ENCODE measurements at places on chromosomes 12 and 14.

- no peak for DNase-seq
Measured at GRCh38 chr12:65022960-65023359, 98.1 kb downstream of the WIF1 start.

- DNase-seq, result no peak
Measured at GRCh38 chr12:68821357-68822188, 13.6 kb downstream of the MDM2 start.

- no peak for DNase-seq
Measured at GRCh38 chr14:40269436-40269835, 837.2 kb upstream of the FBXO33 start.

- no peak for DNase-seq
Measured at GRCh38 chr12:3284405-3284804, 206.6 kb upstream of the PRMT8 start.

GRCh38 chr12:75360920-75361319 is 26.4 kb downstream of the GLIPR1L1 start:
- DNase-seq, result no peak

DNA sequence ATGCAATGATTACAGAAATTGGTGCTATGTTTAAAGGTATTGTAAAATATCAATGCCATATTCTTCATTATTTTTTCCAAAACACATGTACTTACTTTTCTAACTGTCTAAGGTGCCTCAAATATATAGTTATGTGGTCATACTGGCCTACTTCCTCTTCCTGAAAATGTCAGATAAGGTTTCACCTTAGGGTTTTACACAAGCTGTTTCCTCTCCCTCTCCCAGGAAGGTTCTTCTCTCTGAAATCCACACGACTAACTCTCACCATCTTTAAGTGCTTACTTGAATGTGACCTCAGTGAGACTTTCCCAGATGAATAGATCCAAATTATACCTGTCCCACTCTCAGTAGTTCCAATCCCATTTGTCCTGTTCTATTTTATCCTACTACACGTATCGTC is 11.6 kb upstream of the CLEC4D start:
- DNase-seq, result no peak

- no peak for DNase-seq
Measured at GRCh38 chr14:32449648-32450047, 120.5 kb downstream of the AKAP6 start.

GRCh38 chr12:41701943-41702601 is 442.6 kb downstream of the GXYLT1 start:
- DNase-seq, result no peak

GRCh38 chr12:106297681-106298080 is 4.9 kb upstream of the TCP11L2 start:
- no peak for DNase-seq

GRCh38 chr12:27550653-27550975 is 26.6 kb downstream of the PPFIBP1 start:
- DNase-seq, result peak; percentile 56

DNA sequence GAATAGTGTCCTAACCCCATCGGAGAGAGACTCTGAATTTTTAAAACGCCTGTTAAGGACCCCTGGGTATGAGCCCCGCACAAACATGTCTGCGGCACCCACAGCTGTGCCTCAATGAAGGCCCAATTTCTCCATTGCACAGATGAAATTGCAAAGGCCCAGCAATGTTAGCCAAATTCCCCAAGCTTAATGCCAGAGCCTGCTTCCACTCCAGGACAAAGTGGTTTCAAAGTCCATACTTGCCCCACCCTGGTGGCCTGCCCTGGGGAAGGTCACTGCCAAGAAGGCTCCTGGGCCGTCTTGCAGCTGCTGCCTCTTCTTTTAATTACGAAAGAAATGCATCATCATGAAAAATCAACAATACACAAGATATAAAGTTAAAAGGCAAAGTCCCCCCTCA is 1179.7 kb downstream of the VRK1 start:
- peak; percentile 1 for DNase-seq

DNA sequence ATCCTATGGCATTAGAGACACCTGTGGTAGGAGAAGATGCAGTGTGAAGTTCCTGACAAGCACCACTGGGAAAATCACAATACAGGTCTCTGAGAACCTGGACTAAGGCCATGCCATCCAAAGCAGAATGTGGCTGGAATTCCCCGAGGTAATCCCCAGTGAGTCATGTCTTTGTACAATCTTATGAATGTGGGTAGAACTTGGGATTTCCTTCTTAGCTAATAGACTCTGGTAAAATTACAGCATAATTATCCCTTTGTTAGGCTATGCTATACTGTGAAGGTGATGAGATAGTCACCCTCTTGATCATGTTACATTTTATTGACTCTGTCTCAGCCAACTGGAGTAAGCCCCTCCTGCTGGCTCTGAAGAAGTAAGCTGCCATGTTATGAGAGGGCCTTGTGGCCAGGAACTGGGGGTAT is 224.3 kb upstream of the DCN start:
- peak; percentile 1 for DNase-seq

GRCh38 chr14:36068777-36069534 is 107.6 kb downstream of the PTCSC3 start:
- DNase-seq, result peak; percentile 84

DNA sequence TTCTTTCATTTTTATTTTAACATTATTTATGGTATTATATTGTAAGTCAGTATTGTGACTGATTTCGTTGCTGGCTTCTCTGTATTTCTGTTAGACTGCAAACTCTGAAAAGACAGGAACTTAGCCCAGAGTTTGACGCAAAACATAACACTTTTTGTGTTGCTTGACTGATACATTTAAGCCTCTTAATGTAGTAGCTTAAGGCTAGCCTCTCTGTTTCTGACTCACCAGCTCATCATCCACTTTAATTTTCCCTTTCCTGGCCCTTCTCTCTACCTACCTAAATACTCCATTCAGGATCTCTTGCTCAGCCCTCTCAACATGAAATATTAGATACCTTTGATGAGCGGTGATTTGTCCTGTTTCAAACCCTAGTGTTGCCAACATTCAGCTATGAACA is 420.6 kb downstream of the LRFN5 start:
- DNase-seq, result no peak

- no peak for DNase-seq
Measured at GRCh38 chr12:131980263-131980662, 30.5 kb downstream of the EP400 start.

GRCh38 chr14:99207456-99207855 is 64.5 kb downstream of the BCL11B start:
- DNase-seq, result no peak

DNA sequence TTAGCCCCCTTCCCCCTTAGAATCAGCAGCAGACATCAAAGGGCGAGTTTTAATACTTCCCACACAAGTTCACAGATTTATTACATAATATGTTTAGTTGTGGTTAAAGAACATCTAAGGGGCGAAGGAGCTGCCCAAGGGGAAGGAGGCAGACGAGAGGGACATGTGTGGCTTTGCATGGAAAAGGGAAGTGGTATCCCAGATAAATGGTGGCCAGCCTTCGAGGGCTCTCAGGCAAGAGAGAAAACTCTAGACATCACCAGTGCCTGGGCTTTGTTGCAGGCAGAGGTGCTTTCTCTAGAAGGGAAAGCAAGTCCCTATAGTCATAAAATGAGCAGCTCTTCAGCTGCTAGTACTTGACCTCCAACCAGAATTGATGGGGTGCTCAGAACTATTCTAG is 121.2 kb downstream of the CACNA1C start:
- no peak for DNase-seq

- peak; percentile 89 for DNase-seq
Measured at GRCh38 chr12:105843986-105844760, 294.6 kb downstream of the NUAK1 start.

DNA sequence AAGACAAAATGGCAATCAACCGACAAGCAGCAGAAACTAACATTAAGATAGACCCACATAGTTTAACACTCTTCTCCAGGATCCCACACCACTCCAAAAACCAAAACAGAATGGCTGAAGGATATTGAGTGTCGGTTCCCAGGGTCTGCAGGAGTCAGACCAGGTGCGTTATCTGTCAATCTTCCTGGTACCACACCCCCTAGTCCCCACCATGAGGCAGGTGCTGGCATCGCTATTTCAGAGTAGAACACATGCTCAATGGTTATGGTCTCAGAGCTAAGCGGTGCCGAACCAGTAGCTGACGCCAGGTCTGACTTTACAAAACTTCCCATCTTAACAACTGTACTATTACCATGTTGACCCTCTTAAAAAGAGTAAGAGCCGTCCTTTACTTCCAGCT is 10.2 kb downstream of the STX2 start:
- no peak for DNase-seq

DNA sequence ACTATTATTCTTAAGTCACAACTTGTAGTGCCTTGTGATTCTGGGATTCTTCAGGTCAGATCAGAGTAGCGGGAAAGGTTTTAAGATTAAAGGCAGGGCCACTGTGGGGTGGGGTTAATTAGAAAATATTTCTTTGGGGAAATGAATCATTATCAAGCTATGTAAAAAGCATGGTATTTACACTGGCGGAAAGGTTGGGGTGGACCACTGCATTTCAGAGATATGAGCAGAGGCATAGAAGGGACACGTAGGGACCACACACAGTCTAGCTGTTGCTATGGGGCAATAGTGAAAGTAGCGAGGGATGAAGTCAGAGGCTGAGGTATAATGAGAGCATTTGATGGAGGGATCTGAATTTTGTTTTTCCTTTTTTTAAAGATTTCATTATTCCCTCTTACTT is 31.7 kb upstream of the KCNH3 start:
- DNase-seq, result peak; percentile 74

DNA sequence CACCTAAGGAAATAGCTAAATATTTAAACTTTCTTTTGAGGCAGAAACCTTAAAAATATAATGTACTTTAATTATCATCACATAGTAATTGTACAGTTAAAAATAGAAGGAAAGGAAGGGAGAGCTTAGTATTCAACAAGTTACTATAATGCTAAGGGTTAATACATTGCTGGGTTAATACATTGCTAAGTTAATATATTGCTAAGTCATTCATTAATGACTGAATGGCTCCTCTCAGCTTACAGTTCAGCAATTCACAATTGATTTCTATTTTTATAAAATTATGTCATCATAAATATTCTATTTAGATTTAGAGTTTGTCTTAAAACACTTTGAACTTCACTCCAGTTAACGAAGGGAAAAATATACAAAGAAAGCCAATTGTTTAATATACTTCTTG is 207.9 kb downstream of the BMP4 start:
- DNase-seq, result no peak

DNA sequence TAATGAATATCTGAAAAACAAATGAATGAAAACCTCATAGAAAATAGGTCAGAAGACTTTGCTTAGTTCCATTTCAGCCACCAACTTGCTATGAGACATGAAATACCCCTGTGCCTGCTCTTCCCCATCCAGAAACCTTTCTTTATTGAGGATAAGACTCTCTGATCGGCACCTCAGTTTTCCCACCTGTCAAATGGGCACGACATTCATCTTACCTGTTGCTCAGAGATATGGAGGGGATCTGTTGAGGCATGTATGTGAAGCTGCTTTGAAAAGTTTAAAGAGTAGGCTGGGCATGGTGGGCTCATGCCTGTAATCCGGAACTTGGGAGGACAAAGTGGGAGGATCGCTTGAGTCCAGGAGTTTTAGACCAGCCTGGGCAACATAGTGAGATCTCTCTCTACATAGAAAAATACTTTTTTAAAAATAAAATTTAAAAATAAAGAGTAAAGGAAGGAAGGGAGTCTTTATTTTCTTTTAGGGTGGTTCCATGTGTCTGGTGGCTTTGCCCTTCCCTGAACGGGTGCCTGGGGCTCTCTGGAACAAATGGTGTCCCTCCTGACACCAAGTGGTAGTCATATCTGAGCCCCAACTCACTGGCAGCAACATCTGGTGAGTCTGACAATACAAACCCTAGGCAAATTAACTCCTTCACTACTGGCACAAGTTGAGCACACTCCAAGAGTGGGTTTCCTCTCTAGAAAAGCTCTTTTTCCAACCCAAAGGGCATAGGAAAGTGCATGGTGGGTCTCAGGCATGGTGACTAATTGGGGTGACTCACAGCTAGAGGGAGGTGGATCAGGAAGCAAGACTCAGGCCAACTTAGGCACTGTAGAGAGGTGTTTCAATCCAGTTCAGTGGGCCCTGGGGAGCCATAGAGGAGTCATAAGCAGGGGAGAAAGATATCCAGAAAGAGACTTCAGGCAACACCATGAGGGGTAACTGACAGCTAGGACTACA is 42.1 kb downstream of the MAP1LC3B2 start:
- DNase-seq, result peak; percentile 30

GRCh38 chr14:92954933-92955332 is 32.0 kb downstream of the CHGA start:
- DNase-seq, result no peak

DNA sequence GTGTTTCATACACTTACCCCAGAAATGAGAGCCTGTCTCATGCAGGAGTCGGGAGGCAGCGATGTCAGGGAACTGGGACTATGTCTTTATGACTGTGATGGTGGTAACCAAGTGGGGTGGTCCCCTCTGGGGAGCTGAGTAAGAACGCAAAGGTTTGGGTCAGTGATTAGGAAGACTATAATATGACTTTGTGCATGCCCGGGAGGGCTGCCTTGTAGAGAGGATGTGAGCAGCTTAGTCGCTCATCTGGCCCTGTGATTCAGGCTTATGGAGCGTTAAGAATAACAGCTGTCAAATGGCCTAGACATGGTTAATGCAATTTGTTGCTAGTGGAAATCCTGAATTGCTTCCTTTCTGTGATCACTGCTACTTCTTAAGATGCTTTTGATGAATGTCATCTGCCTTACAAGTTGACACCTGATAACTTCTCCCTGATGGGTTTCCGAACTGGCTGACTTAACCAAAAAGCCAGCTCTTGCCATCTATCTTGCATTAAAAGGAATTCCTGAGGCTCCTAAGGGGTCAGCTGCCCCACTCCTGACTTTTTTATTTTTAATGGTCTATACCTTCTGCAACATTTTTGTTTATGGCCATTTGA is 35.4 kb upstream of the AACS start:
- peak; percentile 2 for DNase-seq

DNA sequence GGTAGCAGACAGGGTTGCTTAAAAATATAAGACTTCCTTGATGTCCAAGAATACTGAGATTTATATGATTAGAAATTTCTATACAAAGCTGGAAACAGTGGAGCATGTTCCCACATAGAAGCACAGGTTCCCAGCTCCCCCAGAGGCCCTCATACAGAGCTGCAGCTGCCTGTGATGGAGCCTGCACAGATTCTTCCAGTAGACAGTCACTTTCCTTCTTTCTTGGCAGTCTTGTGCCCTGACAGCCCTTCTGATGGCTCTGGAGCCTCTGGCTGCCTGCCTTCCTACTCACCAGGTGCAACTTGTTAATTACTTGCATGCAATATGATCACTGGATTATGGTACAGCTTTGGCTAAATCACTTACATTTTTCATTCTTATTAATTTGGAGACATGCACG is 44.4 kb downstream of the BICD1 start:
- DNase-seq, result no peak

DNA sequence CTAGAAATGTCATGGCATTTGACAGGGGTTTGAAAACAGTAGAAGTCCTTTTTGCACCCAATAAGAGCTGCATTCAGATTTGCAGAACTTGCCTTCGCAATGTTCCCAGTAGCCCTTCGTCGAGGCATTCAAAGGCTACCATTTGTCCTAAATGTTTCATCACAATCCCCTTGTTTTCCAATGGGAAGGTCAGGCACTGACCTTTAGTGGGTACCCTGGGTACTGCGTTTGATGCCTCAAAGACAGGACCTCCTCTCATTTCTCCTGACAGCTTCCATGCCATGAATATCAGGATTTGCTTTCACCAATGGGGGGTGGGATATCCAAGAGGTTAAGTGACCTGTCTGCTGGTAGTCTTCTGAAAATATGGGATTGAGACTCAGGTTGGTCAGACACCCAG is 1063.1 kb downstream of the BCL11B start:
- no peak for DNase-seq

GRCh38 chr14:68295316-68295816 is 475.8 kb downstream of the RAD51B start:
- no peak for DNase-seq

All from AG10803 (cell line).